Gastrocnemius medialis (tissue), 4 donors: ENCODE measurements at places on chromosomes 3 and 15. TPM values are rescaled to one million over a fixed set of nuclear protein-coding genes. Genes with fewer than 3 reads are reported as not detected.

The ILDR1 gene
- not detected for total RNA-seq

The RTP3 gene
- not detected for total RNA-seq

The ACP3 gene
- not detected for total RNA-seq

The WDR93 gene
- total RNA-seq, result not detected

The GPX1 gene
- total RNA-seq, result 157 TPM

The CATSPER2 gene
- 1.0 TPM for total RNA-seq

The MYL3 gene
- total RNA-seq, result 42.5 TPM

The SCN11A gene
- not detected for total RNA-seq
